Stimulated activated CD8-positive, alpha-beta memory T cell treated with anti-CD3 and anti-CD28 coated beads, Interleukin-15, amount 100 ng/mL, for 24 hours (primary cell): ENCODE measurements at places on chromosomes 2 and 18.

DNA sequence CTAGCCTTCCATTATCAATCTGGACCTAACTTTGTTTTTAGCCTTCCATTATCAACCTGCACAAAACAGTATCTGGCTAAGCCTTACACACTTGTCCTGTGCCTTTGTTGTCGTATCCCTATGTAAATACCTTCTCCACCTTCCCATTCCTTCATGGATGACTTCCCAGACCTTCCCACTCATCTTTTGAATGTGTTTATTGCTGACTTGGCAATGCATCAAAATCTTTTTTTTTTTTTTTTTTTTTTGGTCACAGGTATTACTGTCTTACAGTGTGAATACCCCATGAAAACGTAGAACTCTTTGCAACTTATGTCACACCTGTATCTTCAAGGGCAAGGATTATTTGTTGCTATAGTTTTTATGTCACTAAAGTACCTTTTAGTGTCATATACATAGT, 25.7 kb downstream of the RPE start:
- no peak for DNase-seq

- DNase-seq, result no peak
These were observed 441.5 kb upstream of the POU3F3 start for GRCh38 chr2:104412384-104412783.

GRCh38 chr2:140248623-140249022, 1468.4 kb upstream of the NXPH2 start:
- no peak for DNase-seq

DNA sequence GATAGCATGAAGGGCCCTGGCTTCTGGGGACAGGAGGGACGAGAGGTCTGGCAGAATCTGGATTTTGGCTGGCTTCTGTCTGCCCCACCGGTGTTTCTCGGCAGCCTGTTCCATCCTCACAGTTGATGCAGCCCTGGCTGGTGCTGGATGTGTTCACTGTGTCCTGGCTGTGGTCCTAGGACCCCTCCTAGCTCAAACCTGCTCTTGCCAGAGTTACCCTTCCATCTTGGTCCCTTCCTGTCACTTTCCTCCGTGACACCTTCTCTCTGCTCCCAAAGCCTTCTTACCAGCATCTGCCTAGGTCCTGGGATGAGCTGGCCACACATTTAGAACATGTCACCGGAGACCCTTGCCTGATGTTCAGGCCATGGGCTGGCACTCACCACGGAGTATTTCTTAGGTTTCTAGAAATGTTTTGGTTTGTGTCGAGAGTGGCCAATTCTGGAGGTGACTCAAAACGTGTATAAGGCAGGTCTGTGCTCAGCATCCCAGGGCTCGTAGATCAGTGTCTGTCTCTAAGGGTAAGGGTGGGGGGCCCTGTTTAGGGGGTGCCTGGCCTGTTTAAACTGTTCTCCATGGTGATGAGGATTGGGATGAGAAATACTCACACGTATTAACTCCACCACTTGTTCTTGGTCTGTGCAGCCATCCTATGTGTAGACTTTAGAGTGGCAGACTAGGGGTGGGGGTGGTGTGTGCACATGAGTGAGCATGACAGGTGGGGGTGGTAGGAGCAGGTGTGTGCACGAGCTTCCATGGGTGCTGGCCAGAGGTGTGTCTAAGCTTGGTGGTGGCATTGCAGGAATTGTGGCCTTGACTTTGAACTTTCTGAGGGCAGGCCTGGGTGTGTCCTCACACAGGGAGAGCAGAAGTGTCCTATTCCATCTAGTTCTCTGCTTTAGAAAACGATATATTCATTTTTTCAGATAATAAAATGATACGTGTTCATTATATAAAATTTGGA, 162.7 kb downstream of the DYSF start:
- no peak for DNase-seq

DNA sequence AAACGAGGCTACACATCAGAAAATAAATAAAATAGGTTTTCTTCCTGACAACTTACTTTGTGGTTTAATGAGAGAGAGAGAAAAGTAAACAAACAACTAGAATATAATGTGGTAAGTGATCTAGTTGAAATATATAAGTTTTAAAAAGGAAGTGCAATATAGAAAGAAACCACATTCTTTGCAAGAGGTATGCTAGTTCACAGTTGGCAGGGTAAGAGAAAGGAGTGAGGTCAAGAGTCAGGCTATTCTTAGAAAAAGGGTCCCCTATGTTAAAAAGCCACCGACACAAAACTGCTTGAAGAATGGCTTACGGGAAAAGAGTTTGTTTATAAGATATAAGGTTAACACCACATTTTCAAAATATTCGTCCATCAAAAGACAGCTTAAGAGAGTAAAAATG, 462.1 kb downstream of the ERBB4 start:
- DNase-seq, result no peak

- no peak for DNase-seq
These were observed 15.8 kb upstream of the RTTN start for GRCh38 chr18:70221156-70221914.

DNA sequence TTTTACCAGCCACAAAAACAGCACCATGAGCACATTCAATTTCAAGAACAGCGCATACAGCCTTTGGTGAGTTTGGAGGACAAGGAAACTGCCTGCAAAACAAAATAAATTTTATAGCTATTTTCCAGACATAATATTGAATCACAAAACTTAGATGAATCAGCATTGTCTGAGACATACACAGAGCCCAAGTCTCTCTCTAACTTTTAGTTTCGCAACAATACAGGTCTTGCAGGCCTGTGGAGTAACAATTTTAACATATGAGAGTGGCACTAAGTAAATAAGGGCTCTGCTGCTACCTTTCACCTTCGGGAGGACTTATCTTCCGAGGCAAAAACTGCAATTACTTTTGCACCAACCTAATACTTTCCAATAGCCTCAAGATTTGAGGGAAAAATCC, 56.1 kb upstream of the PEX13 start:
- DNase-seq, result no peak

DNA sequence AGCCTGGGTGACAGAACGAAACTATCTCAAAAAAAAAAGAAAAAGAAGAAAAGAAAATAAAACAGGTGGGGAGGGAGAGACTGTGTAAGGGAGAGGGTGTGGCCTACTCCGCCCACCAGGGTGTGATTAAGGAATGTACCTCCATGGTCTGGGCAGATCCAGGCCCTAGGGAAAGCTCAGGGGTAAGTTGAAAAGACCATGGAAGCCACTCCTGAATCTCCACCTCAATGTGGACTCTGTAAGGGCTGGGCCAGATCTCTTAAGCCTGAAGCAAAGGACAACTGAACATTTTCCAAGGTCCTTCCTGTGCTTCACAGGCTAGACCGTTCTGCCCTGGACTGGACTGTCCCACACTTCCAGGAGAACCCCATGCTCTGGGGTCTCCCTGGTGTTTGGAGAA, 9.7 kb upstream of the ATG16L1 start:
- DNase-seq, result no peak

- DNase-seq, result no peak
These were observed 40.5 kb downstream of the ARHGEF4 start for GRCh38 chr2:130877258-130877657.

GRCh38 chr2:202269585-202269984, 4.0 kb downstream of the NOP58 start:
- no peak for DNase-seq
